ENCODE measurements at places on chromosomes 12 and 14.

- peak; percentile 43 for DNase-seq
Measured at GRCh38 chr14:43087666-43088065, 1419.4 kb downstream of the FSCB start.

DNA sequence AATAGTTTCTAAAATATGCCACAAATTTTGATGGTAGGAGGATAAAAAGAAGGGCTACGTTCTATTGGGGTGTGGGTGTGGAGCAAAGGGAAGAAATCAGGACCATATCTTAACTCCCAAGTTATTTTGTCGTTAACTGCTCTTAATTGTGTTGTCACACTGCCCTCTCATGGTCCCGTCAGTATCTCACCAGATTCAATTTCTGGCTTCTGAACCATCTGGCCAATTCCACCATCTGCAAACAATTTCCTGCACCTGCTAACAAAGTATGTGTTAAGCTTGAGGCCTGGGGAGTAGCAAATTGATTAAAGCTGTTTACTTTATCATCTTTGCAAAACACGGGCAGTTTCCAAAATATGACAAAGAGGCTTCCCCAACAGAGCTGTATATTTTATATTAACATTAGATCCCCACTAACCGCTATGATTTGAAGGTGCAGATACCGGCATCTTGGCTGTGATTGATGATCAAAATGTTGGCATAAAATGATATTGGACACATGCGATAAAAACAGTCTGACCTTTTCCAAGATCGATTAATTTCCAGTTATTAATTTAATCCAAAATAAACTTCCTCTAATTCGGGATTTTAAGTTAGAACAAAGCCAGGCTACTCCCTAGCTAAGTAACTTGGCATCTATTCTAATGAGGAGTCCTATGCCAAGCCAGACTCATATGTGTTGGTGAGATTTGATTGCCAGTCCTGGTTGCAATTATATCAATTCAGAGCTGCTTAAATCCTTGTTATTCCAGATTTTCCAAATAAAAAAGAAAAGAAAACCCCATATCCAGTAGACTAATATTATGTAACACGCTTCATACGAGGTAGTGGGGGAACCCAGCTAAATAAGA, 6.9 kb upstream of the DNM1L start:
- DNase-seq, result peak; percentile 88

DNA sequence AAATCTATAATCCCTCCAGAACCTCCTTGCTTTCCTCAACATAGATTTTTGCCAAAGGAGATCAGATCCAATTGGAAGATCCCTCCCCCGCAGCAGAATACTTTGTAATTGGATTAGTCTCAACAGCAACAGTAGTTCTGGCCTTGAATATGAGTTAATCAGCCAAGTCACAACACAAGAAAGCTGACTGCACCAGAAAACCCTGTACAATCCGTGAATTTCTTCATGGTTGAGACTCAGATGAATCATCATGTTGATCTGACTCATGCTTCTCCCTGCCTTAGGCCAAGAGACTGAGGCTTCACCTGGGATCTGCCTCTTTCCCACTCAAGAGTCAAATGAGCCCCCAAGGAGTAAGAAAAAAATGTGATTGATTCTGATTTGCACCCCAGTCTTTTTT, 3.0 kb upstream of the METTL17 start:
- no peak for DNase-seq

- peak; percentile 59 for DNase-seq
Measured at GRCh38 chr14:104149617-104150135, 11.3 kb downstream of the KIF26A start.

GRCh38 chr12:56150563-56150962, 1.8 kb upstream of the MYL6B start:
- DNase-seq, result no peak

GRCh38 chr12:57280211-57281062, 29.4 kb upstream of the STAC3 start:
- no peak for DNase-seq

DNA sequence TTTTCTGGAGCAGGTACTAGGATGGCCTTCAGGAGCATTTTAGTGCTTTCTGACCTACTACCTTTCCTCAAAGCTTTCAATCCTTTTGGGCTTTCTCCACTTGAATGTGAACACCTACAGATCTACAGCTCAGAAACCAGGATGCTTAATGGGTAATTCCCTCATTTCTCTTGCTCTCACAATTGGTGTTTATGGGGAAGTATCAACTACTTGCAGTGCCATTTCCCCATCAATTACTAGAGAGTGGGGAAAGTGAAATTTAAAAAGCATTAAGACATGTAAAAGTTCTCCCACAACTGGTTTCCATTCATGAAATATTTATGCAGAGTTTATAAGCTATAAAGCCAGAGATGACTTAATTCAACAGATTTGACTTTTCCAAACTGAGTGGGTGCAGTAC, 2.1 kb upstream of the YY1 start:
- DNase-seq, result no peak

DNA sequence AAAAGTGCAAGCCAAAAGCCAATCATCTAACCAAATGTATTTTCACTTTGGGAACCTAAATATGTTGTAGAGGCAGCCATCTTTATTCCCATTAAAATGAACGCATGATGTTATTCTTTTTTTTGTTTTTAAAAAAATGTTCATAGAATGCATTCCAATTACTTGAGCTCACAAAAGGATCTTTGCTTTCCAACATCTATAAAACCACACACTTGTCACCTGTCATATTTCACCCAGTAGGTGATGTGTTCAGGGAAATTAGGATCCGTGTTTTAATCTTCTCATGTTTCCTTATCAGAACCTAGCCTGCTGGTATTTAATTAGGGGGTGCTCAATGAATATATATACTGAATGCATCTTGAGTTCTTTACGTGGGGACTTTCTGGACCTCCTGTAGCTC, 13.6 kb downstream of the TTC8 start:
- no peak for DNase-seq

GRCh38 chr12:77600468-77600843, 230.2 kb upstream of the NAV3 start:
- DNase-seq, result no peak

DNA sequence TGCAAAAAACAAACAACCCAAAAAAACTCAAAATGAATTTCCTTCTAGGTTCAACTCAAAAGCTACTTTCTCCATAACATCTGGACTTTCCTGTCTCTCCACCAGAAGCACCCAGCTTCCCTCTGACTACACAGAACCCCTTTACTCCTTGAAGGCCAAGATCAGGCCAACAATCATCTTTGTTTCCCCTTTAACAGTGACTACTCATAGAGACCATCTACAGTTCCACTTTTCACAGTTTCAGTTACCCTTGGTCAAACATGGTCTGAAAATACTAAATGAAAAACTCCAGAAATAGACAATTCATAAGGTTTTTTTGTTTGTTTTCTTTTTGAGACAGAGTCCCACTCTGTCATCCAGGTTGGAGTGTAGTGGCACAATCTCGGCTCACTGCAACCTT, 11.8 kb downstream of the GCH1 start:
- DNase-seq, result no peak

DNA sequence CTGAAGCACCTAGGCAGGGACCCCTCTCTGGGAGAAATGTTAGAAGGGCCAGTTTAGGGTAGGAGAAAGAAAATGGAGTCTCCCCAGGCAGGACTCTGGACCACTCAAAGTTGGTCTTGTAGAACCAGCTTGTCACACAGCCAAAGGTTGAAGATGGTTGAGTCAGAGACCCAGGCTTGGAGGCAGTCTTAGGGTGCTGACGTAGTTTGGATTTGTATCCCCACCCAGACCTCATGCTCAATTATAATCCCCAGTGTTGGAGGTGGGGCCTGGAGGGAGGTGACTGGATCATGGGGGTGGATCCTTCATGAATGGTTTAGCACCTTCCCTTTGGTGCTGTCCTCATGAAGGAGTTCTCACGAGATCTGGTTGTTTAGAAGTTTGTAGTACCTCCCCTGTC, 121.2 kb downstream of the CRACR2A start:
- DNase-seq, result no peak

GRCh38 chr12:93094988-93095737, 166.1 kb upstream of the EEA1 start:
- no peak for DNase-seq

GRCh38 chr12:90303771-90304170, 595.1 kb upstream of the ATP2B1 start:
- no peak for DNase-seq

GRCh38 chr14:77498984-77499527, 440 bp upstream of the ISM2 start:
- peak; percentile 1 for DNase-seq

All from brain (organoid and tissue), 16 donors.